B cell (primary cell): ENCODE measurements at places on chromosomes 2 and 18. TPM values are rescaled to one million over a fixed set of nuclear protein-coding genes. Genes with fewer than 3 reads are reported as not detected.

DNA sequence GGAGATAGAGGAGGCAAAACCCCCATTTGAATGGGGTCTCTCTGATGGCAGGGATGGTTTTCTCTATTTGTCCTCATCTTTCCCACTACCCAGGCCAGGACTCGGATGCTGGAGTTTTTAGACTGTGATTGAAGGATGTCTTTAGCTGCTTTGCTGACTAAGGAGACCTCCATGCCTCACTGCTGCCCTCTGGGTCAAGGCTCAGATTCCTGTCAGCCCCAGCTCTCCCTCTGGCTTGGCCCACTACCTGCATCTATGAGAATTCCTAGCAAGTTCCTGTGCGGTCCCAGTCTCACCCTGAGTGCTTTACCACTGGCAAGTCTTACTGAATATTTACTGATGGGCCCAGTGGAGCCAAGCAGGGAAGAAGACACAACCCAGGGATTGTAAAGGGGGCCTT is 184.0 kb downstream of the CELF4 start:
- DNase-seq = no peak

DNA sequence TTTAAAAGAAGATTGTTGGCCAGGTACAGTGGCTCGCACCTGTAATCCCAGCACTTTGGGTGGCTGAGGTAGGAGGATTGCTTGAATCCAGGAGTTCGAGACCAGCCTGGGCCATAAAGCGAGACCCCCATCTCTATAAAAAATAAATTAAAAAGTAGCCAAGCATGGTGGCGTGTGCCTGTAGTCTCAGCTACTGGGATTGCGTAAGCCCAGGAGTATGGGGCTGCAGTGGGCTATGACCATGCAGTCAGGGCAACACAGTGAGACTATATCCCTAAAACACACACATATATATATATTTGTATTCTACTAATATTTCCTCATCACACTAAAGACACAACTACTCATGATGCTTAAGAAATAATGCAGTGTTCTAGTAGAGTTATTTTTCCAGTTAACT is 7.1 kb downstream of the HDHD2 start:
- DNase-seq = no peak

OXER1 gene
- 3.3 and 4.0 TPM in 2 replicates for total RNA-seq

DNA sequence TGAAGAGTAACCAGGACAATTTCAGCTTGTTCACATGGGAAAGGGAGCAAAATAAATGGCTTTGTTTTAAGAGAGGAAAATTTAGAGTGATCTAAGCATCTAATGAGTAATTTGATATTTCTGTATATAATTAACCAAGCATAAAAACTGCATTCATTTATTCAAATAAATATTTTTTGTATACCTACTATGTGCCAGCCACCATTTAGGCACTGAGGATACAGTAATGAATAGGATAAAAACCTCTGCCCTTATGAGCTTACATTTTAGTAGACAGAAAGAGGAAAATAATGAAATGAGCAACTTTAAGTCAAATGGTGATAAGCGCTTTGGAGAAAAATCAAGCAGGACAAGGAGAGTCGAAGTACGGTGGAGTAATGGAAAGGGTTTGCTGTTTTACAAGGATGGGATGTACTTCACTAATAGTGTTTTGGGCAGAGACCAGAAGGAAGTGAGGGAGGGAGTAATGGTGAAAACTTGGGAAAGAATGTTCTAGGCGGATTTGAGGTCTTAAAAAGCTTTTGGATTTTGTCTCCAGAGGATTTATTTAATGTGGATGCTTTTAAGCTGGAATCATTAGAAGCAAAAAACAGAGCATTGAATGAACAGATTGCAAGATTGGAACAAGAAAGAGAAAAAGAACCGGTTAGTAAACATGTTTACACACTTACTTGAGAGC is 17.4 kb downstream of the NDC80 start:
- no peak for DNase-seq

GRCh38 chr2:45954233-45954850 is 302.9 kb downstream of the PRKCE start:
- no peak for DNase-seq

- DNase-seq = no peak
Observed at GRCh38 chr2:179344280-179344964, 79.8 kb upstream of the SESTD1 start.

DNA sequence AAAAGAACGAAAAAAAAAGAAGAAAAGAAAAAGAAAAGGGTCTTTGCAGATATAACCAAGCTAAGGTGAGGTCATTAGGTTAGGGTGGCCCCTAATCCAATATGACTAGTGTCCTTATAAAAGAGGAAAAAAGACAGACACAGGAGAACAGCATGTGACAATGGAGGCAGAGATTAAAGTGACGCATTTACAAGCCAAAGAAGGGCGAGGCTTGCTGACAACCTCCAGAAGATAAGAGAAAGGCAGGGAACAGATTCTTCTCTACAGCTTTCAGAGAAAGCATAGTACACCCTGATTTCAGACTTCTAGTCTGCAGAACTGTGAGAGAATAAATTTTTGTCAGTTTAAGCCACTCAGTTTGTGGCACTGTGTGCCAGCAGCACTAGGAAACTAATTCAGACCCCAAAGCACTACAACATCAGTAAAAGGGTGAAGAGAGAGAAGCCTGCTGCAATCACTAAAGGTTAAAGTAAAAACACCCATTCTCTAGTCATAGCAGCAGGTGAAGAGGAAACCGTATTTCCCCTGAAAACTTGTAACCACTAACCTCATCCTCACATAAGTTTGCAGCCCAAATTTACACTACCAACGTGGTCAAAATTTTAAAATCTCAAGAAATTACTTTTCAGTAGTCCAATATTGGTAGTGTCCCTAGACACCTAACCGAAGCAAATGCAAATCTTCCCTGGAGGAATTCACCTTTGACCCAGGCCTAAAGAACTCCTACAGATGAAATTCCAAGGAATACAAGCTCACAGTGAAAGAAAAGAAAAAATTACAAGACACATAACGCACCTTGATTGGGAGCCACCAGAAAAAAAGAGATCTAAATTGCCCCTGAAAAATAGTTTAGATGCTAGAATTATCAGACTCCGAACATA is 17.5 kb downstream of the REEP1 start:
- DNase-seq = no peak

DNA sequence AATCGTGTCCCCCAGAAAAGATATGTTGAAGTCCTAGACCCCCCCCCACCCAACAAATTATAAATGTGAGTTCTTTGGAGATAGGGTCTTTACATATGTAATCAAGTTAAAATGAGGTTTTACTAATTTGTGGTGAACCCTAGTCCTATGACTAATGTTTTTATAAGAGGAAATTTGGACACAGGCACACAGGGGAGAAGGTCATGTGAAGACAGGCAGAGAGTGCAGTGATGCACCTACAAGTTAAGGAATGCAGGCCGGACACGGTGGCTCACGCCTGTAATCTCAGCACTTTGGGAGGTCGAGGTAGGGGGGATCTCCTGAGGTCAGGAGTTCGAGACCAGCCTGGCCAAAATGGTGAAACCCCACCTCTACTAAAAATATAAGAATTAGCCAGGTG is 5.8 kb upstream of the PMAIP1 start:
- no peak for DNase-seq

- peak; percentile 22 for DNase-seq
Observed at GRCh38 chr2:208406474-208407451, at the start of gene PTH2R. PTH2R (plus strand) TSS chr2:208406792; CDS start chr2:208407044, 252 bp downstream.

MSTN gene
- not detected in 2 replicates for total RNA-seq

NCKAP5 gene
- total RNA-seq = not detected in 2 replicates

CABLES1 gene
- total RNA-seq = 56.3 and 73.1 TPM in 2 replicates

TUBA4B gene
- total RNA-seq = not detected in 2 replicates

- DNase-seq = peak; percentile 61
Observed at GRCh38 chr18:76495435-76496193, 572 bp upstream of the ZNF516 start.

CD8B2 gene
- not detected in 2 replicates for total RNA-seq

DNA sequence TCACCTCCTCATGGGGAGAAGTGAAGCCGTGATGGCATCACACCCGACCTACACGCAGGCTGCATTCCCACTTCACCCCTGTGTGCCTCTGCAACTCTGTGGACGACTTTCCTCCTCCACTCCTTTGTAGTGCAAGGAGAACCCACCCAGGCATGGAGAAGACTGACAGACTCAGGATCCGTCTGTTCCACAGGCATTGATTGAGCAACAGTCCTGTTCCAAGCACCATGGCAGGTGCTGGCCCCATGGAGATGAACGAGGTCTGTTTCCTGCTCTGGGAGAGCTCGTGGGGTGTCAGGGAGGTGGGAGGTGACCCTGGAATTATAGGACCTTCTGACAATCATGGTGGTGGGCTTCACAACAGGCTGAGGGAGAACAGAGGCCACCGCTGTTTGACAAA is 284.7 kb upstream of the HDAC4 start:
- DNase-seq = no peak

GRCh38 chr18:13416208-13416607 is 197.6 kb downstream of the LDLRAD4 start:
- no peak for DNase-seq

DNA sequence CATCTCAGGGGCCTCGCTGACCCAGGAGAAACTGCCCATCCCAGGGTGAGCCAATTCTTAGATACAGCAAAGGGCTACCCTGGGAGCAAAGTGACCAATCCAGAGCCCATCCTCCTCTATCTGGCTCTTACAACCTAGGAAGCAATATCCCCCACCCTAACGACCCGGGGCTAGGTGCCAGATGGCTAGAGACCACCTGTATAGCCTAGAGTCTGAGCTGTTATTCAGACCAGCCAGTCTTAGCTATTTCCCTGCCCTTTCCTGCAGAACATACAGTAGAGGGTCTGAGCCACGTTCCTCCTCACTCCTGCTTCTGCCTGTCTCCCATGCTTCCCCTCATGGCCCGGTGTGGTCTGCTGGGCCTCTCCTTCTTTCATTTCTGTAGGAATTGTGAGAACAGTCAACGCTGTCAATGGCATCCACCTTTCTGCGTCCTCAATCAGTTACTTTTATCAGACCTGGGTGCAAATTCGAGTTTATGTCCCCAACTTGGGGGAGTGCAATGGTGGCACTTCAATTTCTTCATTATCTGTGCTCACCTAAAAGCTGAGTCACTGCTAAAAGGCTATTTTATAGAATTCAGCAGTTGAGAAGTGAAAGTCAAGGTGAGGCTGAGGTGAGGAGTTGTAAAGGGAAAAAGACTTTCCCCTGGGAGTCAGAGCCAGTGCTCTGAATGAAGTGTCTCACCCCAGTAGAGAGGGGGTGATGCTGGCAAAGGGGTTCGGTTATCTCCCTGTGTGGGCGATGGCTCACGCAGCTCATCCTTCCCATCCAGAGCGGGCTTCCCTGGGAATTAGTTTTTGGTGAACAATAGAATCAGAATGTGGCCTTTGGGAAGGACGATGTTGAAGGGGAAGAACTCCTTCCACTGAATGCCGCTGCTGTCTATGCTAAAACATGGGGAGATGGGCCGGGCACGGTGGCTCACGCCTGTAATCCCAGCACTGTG is 42.4 kb downstream of the LONRF2 start:
- DNase-seq = no peak

GRCh38 chr2:60476206-60476954 is 77.1 kb downstream of the BCL11A start:
- no peak for DNase-seq

DNA sequence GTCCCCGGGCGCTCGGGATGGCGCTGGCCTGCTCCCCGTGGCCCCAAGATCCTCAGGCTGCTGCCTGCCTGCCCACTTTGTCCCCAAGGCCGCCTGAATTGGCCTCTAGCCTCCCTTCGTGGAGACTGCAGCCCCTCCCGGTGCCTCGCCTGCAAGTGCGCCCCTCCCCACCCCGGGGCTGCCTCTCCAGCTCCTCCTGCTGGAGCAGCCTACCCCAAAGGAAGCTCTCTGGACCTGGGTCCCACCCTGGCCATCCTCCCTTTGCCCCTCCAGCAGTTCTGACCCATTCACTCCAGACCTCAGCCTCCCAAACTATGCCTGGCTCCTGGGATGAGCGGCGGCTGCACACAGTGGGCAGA is 6.2 kb downstream of the ESPNL start:
- no peak for DNase-seq

GRCh38 chr2:69222953-69223658 is 163.9 kb downstream of the GFPT1 start:
- DNase-seq = no peak

REG1B gene
- total RNA-seq = not detected in 2 replicates

DNA sequence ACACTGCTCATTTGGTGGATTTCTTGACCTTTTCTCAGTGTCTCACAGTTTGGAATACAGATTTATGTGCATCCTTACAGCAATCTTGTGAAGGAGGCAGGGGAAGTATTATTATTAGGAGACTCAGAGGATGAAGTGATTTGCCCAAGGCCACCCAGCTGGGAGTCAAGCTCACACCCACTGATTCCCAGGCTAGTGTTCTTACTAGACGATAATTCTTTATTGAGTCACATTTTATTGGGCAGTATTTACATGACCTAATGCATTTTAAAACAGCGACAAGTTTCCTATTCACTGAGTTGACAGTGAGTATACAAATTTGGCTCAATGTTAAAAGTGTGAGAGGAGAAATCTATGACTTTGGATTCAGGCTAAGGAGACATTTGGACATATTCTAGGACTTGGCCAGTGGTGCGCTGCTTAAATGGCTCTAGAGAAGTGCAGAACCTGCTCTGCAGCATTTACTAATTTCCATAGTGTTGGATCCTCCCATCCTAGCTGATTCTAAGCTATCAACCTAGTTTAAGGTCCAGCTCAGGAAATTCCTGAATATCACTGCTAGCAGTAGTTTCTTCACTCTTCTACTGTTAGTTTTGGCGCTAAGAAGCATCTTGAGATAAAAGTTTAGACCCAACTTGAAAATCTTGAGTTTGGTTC is 199.3 kb downstream of the MTX2 start:
- DNase-seq = no peak

SOCS6 gene
- total RNA-seq = 0.99 and 1.1 TPM in 2 replicates

DNA sequence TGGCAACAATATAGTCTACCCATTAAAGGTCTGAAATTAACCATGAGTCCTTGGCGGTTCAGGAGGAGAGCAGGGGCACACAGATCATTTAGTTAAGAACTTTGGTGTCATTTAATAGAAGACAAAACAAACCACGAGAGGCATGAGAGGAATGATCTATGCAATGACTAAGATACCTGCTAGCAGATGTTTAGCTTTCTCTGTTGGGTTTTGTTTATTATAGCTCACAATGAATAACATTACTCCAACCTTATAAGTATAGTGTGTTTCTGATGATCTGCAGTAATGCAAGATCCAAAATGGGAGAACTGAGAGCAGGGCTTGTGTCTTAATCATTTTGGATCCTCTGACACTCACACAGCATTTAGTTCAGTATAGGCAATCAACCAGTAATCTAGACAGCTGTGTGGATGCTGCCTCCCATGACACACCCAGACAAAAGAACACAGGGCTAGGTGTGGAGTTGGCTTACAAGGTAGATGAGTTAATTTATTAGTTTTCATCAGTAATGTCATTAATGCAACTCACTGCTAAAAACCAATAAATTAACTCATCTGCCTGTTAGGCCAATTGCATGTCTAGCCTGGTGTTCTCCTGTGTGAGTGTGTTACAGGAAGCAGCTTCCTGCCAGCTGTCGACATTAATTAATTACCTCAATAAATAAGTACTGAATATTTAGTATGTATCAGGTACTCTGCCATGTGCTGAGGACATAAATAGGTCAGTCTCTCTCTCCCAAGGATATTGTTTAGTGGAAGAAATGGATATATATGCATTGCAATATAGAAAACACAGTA is 92.3 kb downstream of the CLIP4 start:
- DNase-seq = no peak

NT5C1B gene
- not detected in 2 replicates for total RNA-seq
